Activated naive CD8-positive, alpha-beta T cell treated with anti-CD3 and anti-CD28 coated beads, Interleukin-2, amount 50 U/mL, for 16 hours (primary cell): ENCODE measurements at places on chromosomes 16 and 17.

DNA sequence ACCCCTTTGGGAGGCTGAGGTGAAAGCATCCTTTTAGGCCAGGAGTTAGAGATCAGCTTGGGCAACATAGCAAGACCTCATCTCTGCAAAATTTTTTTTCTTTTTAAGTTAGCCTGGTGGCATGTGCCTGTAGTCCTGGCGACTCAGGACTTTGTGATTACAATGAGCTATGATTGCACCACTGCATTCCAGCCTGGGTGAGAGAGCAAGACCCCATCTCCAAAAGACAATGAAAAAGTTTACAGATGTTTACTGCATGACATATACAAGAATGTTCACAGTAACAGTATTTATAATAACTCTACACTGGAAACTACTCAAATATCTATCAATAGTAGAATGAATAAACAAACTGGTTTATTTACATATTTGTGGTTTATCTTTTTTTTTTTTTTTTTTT, 33.1 kb upstream of the CCL22 start:
- no peak for DNase-seq

DNA sequence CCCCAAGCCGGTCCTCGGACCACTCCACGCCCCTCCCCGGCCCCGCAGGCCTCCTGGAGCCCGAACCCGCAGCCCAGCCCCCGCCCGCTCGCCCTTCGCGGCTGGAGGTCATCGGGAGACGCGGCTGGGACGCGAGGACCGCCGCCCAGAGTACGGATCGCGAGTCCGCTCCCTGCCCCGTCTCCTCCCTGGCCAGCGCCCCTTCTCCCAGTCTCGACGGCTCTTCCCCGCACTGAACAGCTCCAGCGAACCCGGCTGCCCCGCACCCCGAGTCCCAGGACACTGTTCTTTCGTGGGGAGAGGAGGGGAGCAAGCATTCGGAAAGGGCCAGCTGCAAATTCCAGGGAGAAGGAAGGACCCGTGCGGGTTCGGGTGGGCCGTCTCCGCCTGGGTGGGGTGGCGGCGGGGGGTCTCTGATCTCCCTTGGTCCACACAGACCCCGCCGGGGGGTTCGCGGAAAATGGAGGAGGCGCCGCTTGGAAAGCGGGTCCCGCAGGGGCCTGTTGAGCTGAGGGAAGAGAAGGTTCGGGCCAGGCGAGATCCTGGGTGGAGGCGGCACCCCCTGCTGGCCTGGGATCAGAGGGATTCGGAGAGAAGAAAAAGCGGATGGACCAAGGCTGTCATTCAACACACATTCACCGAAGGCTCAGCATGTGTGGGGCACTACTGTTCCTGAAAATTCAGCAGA, 632 bp upstream of the RTN4RL1 start:
- no peak for DNase-seq

DNA sequence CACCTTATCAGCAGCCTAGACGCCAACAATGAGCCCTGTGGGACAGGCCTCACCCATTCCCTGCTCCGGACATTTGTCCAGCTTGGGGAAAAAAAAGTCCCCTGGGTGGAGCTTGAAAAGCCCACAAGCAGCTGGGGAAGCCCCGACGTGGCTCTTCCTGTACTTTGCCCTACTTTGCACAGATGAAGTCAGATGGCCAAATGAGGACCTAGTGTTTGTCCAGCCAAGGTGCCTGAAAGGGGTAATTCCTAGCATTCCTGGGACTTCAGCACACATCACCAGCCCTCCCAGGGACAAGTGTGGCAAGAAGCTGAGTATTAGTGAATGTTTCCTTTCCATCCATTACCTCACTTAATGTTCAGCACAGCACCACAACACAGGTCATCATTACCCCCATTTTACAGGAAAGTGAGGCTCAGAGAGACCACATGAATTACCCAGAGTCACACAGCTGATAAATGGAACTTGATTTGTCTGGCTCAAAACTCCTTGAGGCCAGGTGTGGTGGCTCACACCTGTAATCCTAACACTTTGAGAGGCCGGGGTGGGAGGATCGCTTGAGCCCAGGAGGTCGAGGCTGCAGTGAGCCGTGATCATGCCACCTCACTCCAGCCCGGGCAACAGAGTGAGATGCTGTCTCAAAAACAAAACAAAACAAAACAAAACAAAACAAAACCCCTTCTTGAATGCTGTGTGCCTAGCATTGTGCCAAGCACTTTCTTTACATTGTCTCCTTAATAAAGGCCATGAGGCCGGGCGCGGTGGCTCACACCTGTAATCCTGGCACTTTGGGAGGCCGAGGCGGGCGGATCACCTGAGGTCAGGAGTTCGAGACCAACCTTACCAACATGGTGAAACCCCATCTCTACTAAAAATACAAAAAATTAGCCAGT, 19.9 kb upstream of the PLLP start:
- DNase-seq: no peak

DNA sequence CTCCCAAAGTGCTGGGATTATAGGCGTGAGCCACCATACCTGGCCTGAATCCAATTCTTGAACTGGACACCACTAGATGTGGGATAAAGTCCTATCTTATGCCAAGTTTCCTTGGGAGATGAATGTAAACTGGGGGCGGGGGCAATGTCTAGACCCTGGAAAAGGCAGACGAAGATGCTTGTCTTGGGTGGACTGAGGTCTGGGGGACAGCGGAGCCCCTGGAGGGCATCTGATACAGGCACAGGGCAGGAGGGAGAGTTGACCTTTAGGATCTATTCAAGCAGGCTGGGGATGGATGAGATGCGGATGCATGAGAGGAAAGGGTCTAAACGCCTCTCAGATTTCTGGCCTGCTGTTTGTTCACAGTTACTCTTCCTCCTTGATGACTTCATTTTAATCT, 11.7 kb downstream of the C1QTNF1 start:
- no peak for DNase-seq

- no peak for DNase-seq
Observed at GRCh38 chr16:59328961-59329360, 594.8 kb upstream of the GOT2 start.

- no peak for DNase-seq
Observed at GRCh38 chr17:40312131-40312731, 3.3 kb downstream of the RARA start.

- no peak for DNase-seq
Observed at GRCh38 chr16:16158741-16159374, 64.4 kb downstream of the ABCC6 start.

GRCh38 chr16:78988361-78988969, 612.1 kb downstream of the MAF start:
- no peak for DNase-seq

GRCh38 chr17:28093999-28094716, 51.7 kb downstream of the NLK start:
- DNase-seq: no peak

DNA sequence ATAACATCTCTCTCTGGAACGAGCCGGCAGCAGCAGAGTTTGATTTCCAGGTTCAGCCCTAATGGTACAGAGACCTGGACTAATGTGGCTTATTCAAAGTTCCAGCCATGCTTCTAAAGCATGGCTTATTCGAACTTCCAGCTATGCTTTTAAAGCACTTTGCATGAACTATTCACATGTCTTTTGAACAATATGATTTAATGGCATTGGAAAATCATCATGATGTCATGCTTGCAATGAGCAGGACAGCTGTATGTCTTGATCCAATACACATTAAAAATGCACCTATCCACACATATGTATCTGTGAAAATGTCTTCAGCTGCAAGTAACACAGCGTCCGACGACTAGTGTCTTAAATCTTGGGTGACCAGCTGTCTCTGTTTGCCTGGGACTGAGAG, 85.7 kb downstream of the MARF1 start:
- no peak for DNase-seq

- DNase-seq: no peak
Observed at GRCh38 chr17:67585077-67585602, 132.6 kb upstream of the NOL11 start.
